GOT3 (cell line): ENCODE measurements at places on chromosomes 5 and 9.

GRCh38 chr5:142915813-142916424 lies 145.7 kb downstream of the ARHGAP26 start:
- no peak for DNase-seq

DNA sequence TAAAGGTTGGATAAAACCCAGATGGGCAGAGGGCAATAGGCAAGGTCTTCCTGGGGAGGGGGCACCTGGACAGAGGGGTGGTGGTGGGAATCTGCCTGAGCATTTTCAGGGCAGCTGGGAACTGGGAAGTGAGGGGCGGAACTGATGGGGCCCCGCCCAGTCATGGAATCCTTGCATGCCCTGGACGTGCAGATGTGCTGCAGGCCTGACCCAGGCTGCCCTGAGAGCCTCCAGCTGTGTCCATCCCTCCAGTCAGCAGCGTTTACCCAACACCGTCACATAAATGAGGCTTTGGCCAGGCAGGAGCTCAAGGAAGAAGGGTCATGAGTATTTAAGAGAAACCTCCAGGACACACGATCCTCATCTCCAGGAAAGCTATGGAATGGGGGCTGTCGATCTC lies 70.3 kb downstream of the DAB2IP start:
- no peak for DNase-seq

- no peak for DNase-seq
These were observed 73.9 kb upstream of the TBC1D9B start for GRCh38 chr5:179981636-179982035.

GRCh38 chr5:159826351-159827214 lies 89.7 kb upstream of the ADRA1B start:
- no peak for DNase-seq

DNA sequence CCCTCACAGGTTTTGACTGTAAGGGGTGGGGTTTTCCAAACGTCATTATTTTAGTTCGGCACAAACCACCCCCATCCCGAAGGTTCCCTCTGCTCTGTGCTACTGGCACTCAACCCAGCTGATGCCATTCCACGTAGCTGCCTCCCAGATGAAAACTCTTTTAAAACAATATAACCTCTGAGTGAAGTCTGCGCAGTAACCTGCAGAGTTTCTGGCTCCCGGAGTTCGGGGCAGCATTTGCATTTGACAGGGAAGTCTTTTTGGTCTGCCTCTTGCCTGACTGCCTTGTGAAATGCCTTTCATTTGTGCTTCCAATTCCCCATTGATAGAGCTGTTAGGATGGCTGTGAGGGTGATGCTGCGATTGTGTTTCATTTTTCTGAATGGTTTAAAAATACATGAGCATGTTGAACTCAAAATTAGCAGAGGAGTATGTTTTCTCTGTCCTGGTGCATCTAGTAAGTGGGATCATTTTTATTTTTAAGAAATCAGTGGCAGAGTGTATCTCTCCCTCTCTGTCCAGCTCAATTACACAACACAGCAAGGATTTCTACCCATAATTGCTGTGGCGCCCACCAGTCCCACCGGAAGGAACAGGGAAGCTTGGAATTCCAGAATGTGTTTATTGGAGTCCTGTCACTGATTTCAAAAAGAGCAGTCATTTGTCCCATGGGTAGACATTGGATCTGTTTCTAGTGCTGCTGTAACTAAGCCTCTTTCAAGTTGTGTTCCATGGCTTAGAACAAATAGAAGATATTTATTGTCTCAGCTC lies 24.8 kb downstream of the ADCY2 start:
- DNase-seq = no peak

DNA sequence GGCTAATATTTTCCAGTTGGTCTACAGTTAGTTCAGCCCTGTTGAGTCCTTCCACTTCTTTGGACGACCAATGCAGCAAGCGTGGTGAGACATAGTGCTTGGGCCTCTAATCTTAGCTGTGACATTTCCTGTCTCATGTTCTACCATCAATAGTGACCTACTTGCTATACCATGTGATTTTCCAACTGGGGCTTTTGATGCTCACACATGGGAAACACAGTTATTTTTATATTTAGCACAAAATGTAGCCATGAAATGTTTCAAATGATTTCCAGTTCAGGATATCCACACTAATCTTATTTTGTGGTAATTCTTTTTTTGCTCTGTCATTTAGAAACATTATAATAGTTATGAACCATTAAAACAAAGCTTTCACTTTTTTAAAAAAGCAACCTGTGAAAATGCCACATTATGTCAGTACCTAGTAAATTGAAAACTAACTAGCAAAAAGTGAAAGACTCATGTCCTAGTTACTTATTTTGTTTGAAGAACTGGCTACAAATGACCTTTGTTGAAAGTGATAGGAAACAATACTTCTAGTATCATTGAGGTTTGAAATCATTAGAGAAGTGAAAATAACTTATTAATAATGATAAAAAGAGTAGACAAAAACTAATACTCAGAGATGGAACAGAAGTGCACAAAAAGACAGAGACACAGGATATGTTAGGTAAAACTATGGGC lies 18.3 kb downstream of the MARCHF3 start:
- no peak for DNase-seq

GRCh38 chr5:172463031-172463430 lies 8.7 kb upstream of the SH3PXD2B start:
- DNase-seq = no peak

GRCh38 chr5:86354664-86355063 lies 263.1 kb upstream of the COX7C start:
- no peak for DNase-seq

DNA sequence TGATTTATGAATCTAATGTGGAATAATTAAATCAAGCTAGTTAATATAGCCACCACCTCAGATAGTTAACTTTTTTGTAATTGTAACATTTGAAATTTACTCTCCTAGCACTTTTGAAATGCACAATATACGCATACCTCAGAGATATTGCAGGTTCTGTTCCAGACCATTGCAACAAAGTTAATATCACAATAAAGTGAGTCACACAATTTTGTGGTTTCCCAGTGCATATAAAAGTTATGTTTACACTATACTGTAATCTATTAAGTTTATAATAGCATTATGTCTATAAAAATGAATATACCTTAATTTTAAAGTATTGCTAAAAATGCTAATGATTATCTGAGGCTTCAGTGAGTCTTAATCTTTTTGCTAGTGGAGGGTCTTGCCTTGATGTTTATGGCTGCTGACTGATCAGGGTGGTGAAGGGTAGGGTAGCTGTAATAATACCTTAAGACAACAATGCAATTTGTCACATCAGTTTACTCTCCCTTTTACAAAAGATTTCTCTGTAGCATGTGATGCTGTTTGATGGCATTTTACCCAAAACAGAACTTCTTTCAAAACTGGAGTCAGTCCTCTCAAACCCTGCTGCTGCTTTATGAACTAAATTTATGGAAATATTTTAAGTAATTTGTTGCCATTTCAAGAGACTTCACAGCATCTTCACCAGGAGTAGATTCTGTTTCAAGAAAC lies 235.1 kb upstream of the ADAMTSL1 start:
- DNase-seq = no peak

- DNase-seq = no peak
These were observed 241.4 kb downstream of the FSTL4 start for GRCh38 chr5:133370904-133371303.

DNA sequence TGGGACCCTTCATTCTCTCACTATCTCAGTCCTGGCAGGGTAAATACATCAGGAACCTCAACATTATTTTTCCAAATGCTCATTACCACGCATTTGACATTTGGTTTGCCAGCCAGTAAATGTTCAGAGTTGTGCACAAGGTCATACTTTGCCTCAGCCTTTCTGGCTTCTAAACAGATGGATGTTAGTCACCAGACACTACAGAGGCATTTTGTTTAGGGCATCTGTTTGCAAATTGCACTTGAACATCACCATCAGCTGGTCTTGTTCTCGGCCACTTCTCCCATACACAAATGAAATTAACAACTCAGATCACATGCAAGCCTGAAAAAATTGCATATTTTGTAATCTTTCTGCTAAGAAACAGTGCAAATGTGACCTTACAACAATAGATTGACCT lies 75.0 kb upstream of the SLC1A1 start:
- DNase-seq = no peak

GRCh38 chr9:117305454-117305853 lies 109.4 kb downstream of the ASTN2 start:
- DNase-seq = no peak

DNA sequence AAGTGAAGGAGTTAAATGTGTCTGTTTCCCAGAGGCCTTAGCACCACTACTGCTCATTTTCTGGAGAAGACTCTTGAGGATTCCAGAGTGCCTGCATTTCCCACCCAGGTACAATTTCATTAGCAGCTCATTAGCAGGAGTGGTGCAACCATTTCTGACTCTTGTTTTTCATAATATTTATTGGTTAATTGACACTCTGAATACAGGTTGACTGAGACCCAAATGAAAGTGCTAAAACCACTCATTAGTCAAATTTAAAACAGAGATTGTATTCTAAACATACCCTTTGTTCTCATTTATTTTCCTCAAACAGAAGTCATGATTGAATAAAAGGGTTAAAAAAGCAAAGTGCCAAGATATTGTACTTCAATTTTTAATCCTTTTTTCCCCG lies 134.5 kb downstream of the SIL1 start:
- no peak for DNase-seq

DNA sequence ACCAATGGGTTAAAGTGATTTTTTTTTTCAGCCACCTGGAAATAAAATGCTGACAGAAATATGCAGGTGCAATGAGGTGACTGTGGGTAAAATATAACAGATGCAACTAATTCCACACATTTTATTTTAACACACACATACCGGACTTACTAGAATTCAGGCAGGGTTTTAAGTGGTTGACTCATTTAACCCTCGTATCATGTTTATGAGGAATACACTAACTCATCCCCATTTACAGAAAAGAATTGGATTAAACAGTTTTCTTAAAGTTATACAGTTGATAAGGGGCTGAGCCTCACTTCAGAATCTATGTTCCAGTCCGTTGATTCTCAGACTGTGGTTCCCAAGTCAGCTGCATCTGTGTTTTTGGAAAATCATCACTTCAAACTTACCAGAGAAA lies 207.5 kb downstream of the CHSY3 start:
- no peak for DNase-seq

- no peak for DNase-seq
These were observed 348.1 kb upstream of the WWC1 start for GRCh38 chr5:167943343-167943742.

DNA sequence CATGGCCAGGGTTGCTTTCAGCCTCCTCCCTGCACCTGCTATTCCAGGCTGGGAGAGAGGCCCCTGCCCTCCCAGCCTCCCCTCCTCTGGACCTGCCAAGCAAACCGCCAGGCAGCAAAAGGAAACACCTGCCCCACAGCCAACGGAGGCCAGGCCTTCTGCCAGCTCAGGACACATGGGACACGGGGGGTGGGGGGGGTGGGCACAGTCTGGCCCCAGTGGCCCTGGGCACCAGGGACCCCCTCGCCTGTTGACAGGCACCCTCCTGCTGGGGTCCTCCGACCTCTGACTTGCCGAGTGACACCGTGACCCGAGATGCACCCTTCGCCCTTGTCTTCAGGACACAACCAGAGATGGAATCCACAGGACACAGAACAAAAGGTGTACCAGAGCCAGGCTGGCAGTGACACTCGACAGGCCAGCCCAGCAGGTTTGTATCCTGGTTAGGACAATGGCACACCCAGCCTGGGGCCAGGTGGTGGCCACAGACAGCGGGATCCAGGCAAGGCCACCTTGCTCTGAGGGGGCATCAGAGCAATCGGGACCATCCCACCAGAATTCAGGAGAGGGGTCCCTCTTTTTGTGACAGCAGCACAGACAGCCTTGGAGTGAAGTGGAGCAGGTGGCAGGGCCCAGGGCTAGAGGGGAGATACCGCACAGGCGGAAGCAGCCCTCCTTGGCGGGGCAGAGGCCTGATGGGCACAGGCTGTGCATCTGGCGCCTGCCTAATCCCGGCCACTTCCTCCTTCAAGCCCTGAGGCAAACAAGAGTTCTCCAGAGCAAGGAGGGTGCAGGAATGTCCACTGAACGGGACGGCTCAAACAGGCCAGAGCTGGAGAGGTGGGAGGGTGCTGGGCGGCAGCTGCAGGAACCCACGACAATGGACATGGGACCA lies 1.3 kb upstream of the TMEM210 start:
- no peak for DNase-seq

DNA sequence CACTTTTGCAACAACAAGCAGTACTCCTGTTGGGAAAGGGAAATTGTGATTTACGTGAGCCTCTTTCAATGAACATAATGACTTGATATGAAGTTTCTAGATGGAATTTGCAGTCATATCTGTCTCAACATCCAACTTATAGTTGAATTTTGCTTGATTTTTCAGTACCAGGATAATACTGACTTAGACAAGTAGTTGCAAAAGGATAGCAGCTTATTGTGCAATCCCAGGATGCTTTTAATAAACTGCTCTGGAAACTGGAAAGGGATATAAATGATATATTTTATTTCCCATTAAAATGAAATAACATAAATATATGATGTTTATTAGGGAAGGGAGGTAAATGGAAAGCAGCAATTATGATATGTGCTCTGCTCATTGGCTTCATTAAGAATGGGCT lies 174.4 kb upstream of the RGMB start:
- DNase-seq = no peak

GRCh38 chr9:99183616-99184015 lies 38.1 kb downstream of the ALG2 start:
- DNase-seq = no peak

DNA sequence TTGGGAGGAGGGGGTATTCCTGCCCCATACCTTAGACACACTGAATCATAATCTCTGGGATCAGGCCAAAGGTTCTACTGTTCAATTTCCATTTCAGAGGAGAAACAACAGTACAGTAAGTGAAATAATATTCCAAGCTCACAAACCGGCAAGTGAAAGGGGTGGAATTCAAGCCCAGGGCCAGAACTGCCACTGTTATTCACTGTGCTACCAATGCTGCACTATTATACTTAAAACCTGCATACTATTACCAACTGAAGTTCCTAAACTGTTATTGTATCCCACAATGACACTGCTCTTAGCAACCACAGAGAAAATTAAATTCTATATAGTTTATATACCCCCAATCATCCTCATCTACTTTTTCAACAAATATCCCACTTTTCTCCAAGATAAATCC lies 24.6 kb downstream of the SSBP2 start:
- DNase-seq = no peak

DNA sequence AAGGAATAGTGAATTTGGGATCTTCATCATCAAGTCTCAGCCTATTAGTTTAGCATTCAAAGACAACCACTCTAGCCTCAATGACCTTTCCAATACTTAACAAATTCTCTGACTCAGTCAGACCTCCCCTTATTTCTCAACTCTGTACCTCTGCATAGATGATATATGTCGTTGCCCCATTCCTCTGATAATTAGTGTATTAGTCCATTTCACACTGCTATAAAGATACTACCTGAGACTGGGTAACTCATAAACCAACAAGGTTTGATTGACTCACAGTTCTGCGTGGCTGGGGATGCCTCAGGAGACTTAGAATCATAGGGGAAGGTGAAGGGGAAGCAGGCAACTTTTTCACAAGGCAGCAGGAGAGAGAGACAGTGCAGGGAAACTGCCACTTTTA lies 8.9 kb downstream of the MRPL22 start:
- no peak for DNase-seq

DNA sequence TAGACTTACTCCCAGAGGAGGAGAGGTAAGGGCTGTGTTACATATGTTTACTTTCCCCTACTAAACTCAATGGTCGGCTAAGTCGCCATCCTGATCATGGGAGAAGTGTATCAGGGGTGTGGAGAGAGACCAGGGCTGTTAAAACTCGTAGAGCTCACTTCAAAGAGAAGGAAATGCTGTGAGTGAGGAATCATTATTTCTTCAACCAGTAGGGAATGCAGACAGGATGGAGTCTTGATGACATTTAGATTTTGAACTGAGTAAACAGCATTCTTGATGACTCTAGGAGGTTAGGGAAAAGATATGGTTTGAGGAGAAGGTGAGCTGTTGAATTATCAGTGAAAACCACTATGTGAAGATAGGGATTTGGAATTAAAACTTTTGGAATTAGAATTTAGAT lies 17.3 kb downstream of the RECK start:
- no peak for DNase-seq
